ENCODE measurements at places on chromosomes 6 and 20.

GRCh38 chr20:4736875-4737274 is 15.2 kb downstream of the PRND start:
- no peak for DNase-seq

GRCh38 chr6:88677356-88677755 is 286.1 kb downstream of the RNGTT start:
- DNase-seq = no peak

DNA sequence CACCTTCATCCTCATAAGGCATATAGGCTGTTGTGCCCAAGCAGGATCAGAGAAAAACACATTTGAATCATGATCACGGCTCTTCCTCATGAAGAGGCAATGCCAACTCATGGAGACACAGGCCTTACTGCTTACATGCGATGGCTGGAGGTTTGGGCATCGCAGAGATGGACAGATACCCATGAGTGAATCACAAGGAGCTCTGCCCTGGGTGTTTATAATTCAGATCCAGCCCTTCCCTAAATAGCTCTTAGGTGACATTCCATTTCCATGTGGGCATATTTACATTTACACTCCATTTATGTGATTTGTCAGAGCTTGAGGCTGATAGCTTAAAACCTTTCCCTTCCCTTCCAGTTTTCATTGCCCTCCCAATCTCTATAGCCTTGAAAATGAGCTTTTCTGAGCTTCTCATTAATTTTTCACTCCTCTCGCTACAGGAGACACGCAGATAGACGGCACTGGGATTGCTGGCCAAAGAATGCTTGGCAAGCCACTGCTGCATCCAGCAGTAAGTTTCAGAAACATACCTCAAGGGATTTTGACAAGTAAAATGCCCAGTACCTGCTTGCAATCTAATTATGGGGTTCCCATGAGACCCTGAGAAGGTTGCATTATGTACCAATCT is 249.1 kb downstream of the TBC1D7 start:
- DNase-seq = no peak

DNA sequence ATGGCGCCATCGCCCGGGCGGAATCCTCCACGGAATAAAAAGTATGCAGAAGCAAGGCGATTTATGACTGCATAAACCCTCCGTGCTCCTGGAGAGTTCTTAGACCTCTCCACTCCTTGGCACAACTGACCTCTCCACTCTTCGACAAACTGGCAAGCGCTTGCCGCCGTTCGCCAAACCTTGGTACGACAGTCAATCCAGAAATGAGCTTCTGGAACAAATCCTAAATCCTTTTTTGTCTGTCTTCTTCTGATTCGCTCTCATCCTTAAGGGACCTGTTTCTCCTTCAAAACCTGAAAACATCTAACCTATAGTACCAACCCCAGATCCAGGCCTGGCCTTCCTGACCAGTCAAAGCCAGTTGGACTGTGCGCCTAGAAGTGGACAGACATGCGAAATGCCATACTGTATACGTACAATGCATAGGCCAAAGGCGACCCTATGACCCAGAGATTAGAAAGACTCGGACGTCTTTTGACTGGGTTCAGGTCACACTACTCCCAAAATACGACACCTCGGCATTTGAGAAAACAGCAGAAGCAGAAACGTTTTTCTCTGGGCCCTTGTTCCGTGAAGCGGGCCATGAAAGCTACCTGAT is 59.4 kb downstream of the TRIM27 start:
- no peak for DNase-seq

GRCh38 chr6:80544555-80544954 is 438.1 kb downstream of the BCKDHB start:
- DNase-seq = no peak

DNA sequence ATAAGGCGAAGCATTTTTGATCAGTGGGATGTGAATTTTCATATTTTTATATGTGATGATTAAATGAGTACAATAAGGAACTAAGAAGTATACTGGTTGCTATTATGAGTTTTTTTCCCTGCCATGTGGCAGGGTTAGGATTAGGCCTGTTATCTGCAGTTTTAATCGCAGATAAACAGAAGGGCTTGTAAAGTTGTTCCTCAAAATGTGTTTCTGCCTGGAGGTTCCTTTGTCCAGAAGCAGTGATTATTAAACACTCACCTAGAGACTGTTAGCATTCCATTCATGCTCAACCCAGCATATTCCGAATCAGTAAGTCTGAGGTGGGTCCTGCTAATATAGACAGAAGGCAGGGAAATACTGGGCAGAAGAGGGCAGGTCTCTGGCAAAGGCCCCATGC is 316.0 kb downstream of the CLIC5 start:
- DNase-seq = no peak

DNA sequence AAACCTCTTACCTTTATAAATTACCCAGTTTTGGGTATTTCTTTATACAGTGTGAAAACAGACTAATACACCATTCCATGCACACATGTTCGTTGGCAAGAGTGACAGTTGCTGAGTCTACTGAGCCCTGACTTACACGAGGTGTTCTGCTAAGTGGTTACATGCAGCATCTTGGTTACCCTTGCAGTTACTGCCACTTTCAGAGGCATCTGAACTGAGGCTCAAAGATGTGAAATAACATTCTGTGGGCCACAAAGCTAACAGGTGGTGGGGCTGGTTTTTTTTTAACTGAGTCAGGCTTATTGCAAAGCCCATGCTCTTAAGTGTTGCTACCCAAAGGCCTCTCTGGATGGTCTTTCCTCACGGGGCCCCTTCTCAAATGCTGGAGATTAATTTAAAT is 54.4 kb upstream of the GTSF1L start:
- DNase-seq = no peak

GRCh38 chr6:157464653-157465535 is 83.9 kb downstream of the ZDHHC14 start:
- DNase-seq = no peak

DNA sequence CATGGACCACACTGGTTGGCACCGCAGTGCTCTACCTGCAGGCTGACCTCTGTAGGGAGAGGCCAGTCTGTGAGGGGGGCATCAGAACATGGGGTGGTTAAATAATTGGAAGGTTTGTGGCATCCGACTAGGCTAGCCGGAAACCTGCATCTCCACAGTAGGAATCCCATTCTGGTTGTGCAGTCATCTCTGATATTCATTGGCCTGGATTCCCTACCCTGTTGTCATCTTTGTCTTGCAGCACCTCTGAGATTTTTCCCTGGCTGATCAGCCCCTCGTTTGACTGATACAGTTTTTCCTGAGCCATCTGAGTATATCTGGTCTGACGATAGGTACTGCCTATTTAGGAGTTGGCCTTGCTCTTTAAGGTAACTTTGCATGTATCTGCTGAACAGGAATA is 259.4 kb downstream of the TMEM242 start:
- DNase-seq = no peak

DNA sequence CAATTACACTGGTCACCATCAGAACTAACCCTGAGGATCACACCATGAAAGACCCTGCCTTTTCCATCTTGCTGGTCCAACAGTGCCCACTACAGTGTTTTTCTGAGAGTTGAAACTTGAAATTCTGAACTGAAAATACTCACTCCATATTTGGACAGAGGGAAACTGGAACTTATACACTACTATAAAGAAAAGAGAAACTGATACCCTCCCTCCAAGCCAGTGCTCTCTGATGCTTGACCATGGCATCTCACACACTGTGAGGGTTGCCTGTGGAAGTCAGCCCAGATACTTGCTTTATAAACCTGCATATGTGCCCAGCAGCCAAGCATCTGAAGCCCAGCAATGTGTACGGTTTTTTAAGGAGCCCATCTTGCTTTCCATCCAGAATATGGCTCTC is 108.7 kb downstream of the FOXA2 start:
- no peak for DNase-seq

GRCh38 chr6:53326372-53327016 is 22.3 kb downstream of the ELOVL5 start:
- DNase-seq = no peak

- DNase-seq = no peak
Observed at GRCh38 chr6:31741815-31742214, 2.0 kb downstream of the MSH5 start.

DNA sequence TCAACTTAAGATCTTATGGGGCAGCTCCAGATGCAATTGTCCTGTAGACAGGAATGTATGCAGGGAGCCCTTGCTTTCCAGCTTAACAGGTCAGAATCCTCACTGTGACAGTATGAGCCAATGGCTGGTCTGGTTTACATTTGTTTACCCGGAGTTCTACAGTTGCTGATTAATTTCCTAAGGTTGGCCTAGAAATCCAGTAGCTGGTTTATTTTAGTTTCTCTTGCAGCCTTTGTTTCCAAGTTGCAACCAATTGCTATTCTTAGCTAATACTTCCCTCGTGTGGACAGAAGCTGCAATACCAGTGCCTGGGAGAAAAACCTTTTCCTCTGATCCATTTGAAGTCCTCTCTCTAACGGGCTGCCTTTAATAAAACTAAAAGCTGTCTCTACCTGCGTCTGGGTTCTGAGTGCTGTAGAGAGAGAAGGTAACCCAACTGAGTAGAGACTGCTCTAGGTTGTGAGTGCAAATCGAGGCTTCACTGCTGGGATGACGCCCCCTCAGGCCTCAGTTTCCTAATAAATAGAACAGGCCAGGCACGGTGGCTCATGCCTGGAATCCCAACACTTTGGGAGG is 45.9 kb downstream of the ZNF217 start:
- DNase-seq = no peak

- no peak for DNase-seq
Observed at GRCh38 chr20:60589623-60590022, 631.4 kb downstream of the CDH26 start.

DNA sequence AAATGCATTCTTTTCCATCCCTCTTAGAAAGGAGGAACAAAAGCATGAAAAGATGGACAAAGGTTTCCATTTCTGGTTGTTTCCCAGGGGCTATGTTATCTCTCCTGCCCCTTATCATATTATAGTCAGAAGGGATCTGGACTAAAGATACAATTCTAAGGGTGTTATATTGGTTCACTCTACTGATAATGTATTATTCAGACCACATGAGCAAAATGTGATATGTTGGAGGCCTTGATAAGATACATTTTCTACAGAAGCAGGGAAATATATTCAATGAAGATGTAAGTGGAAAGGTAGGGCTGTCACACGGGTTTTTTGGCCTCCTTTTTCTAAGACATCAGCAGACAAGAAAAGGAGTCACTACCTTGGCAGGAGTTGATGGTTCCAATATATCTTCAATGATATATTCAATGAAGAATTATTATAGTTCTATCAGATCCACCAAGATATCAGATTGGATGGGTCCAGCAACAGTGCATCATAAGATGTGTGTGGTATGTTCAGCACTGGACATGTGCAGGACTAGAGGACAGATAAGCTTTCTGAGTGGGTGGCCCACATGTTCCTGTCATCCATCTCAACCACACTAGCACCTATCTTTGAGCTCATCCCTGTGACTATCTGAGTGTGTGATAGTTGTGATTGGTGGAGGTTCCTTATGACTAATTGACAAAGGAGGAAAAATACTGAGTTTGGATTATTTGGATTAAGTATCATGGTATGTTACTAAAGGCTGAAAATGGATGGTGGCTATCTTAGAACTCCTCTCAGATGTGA is 5.7 kb upstream of the ZKSCAN3 start:
- no peak for DNase-seq

GRCh38 chr6:22605736-22606135 is 36.4 kb downstream of the HDGFL1 start:
- DNase-seq = no peak

DNA sequence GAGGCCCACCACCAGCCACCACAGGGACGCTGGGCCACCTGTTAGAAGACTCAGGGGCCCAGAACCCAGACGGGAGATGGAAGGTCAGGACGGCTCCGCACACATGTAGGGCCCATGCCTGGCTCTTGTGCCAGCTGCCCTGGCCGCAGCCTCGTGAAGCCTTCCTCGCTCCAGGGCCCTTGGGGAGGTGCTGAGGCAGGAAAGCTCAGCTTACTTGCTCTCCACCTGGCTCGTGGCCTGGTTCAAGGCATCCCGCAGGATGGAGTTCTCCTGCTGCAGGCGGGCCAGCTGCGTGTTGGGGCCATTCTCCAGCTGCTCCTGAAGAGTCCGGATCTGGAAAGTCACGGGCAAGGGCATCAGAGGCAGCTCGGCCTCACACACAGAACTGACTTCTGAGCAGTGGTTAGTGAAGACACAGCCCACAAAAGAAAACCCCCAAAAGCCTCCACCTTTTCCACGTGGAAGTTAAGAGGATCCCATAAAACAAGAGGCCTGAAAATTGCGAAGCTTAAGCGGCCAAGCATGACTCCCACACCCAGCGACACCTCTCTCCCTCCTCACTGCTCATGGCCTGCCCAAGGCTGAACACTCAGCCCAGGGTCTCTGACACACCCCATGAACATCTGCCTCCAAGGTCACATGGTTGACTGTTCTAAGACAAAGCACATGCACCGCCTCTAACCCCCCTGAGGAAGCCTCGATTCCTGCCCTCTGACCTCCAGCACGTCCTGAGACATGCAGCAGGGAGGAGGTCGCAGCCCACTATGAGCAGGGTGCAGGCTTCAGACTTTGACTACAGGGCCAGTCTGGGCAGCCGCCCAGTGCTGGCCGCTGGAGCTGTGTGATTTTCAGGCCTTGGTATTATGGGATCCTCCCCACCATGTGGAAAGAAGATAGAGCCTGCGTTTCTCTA is 46.5 kb downstream of the RRBP1 start:
- DNase-seq = no peak

GRCh38 chr6:149127212-149127611 is 190.3 kb upstream of the TAB2 start:
- DNase-seq = no peak

DNA sequence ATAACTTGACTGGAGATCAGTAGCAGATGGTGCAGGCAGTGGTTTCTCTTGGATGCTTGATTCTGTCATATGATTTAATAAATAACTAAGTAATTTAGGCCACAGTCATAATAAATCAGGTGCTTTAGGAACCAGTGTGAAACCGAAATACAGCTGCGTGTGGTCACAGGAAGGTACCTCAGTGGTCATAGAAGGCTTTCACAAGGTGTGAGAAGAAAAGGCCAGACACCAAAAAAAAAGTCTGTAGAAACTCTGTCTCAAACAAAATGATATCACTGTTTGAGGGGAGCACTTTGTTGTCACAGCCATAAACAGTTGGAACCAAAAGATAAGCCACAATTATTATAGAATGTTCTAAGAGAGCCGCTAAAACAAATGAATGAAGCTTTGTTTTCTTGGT is 56.5 kb downstream of the ARMC2 start:
- DNase-seq = no peak

- no peak for DNase-seq
Observed at GRCh38 chr20:63652192-63652980, 838 bp downstream of the STMN3 start.

DNA sequence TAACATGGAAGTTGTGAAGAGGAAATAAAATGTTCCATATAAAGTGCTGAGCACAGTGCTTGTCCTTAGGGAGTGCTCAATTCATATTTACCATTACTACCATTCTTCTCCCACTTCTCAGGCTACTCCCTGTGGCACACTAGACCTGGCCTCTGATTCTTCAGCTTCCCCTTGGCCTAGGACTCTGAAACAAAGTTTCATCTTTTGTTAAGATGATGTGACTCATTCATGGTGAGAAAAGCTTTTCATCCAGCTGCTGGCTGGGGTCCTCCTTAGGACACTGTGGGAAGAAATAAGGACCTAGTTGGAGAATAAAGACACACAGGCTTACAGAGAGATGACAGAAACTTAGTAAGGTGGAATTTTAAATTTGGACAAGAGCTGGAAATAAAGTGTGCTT is 314.8 kb downstream of the CDC5L start:
- DNase-seq = no peak
